ENCODE measurements at places on chromosomes 2 and 18.

DNA sequence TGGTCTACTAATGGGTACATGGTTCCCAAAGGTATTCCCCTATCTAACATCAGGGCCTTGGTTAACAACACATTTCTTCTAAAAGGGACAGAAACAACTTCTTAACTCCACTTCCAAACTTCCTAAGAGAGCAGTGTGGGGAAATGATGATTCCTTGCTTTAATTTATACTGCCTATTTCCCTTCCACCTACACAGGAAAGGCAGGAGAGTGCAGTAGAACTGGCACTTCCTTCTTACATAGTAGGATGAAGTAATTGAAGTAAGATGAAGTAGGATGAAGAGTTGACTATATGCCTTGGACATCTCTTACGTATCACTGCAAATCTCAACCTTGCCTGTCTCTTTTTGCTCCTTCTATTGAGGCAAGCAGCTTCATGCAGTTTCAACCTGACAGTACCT lies 54.7 kb downstream of the CD28 start:
- DNase-seq: no peak

DNA sequence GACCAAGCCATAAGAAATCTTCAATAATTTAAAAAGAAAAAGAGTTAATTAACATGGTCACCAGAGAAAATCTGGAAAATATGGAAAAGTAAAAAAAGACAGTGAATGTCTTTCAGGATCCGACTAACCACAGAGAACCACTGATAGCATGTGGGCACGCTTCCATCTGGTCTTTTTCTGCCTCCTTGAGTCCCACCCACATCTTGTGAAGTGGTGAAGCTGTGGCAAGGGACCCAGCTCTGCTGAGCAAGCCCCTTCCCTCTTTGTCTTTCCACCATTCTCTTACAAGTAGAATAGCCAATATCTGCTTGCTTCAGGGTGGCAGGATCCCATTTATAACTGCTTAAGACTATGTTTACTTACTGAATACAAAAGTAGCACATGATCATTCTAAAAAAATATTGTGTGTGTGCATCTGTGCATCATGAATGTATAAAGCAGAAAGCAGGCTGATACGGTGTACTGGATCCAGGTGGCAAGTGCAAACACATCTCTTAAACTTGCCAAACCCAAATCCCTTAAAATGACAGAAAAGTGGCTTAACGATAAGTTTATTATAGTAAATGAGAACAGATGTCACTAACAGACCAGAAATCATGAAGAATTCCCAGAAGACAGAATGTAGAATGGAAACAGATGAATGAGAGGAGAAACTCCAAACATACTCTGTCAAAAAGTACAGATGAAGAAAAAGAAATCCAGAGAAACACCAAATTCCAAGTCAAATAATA lies 52.3 kb downstream of the FOXI3 start:
- no peak for DNase-seq

DNA sequence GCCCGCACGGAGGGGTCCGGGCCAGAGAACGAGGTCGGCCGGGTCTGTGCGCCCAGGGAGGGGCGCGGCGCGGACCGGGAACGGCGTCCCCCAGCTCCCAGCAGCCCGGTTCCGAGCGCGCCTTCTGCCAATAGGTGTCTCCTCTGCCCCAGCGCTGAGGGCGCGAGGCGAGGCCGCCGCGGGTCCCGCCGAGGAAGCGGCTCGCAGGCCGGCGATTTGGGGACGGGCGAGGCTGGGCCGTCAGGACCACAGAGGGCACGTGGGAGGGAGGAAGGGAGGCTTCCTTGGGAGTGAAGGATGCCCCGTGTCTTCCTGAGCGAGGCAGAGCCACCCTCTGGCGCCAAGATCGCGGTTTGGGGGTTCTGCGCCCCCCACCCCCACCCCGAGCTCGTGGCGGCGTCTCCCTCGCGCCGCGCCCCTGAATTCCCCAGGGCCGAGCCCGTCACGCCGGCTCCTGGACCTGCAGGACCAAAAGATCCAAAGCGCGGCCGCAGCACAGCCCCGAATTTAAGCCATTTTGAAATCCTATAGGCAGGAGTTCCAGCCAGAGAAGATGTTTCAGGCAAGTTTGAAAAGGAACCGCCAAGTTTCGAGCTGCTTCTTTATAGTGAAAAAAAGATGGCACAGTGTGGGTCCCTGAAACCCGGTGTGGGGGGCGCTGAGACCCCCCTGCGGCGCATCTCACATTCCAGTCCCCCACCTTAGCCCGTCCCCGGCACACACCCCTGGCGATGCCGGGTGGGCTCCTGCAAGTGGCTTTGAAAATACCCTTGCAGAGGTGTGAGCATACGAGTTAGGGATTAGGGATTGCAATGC lies 909 bp downstream of the NFATC1 start:
- DNase-seq: no peak

DNA sequence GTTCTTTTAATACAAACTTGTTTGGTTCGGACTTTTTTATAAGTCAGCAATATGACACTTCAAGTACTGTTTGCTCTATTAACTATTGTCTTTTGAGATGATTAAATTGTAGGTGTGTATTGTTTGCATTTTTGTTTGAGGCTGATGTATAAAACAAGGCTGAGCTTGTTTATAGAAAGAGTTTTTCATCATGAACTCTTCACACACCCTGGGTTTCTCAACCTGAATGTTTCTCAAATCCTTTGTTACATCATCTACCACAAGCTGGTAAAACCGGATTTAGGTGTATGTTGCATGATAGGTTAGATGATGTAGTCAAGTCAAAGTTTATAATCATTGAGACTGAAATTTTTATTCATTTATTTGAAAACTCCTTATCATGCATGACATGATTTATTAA lies 335.2 kb upstream of the LRATD1 start:
- no peak for DNase-seq

DNA sequence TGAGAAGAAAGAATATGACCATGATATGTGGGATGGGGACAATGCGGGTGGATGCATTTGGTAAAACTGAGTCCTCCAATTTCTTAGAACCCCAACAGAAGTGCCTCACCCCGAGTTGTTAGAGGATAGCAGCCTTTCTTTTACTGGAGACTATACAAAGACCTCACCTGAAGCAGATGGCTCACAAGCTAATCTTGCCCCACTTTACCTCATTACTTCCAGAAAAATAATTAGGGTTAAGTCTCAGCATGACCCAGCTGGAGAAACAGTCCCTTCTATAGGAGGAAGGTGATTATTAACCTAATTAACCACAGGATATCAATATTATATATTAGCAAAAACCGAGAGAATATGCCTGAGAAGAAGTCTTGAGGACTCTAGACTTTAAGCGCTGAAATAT lies 128.4 kb downstream of the PDE1A start:
- no peak for DNase-seq
